ENCODE measurements at places on chromosomes 1 and 21. TPM values are rescaled to one million over a fixed set of nuclear protein-coding genes. Genes with fewer than 3 reads are reported as not detected.

The KRTAP21-1 gene
- total RNA-seq = not detected

The TCP10L gene
- total RNA-seq = 0.32 TPM

The SEMA6C gene
- total RNA-seq = 0.86 TPM

The RNU1-4 gene
- total RNA-seq = under 0.01 TPM

The SLC9C2 gene
- total RNA-seq = not detected

The IGSF3 gene
- total RNA-seq = 3.5 TPM

The FAM131C gene
- not detected for total RNA-seq

The IFNAR2 gene
- total RNA-seq = 3.9 TPM

The S100A8 gene
- not detected for total RNA-seq

The LAMC2 gene
- total RNA-seq = 27.6 TPM

The SH2D1B gene
- not detected for total RNA-seq

The PLA2G2D gene
- not detected for total RNA-seq

The SLX9 gene
- 16.4 TPM for total RNA-seq

The IL19 gene
- 1.7 TPM for total RNA-seq

The ZNF593OS gene
- 0.32 TPM for total RNA-seq

The SH2D2A gene
- total RNA-seq = not detected

The GJC2 gene
- 3.9 TPM for total RNA-seq

The ZNF683 gene
- total RNA-seq = not detected

The RGS21 gene
- not detected for total RNA-seq

The AGBL4 gene
- not detected for total RNA-seq

The NPPA gene
- total RNA-seq = not detected

The LRRC71 gene
- not detected for total RNA-seq

The BARHL2 gene
- total RNA-seq = not detected

The NFASC gene
- 1.9 TPM for total RNA-seq

The TTC24 gene
- total RNA-seq = not detected

The CCDC185 gene
- total RNA-seq = not detected

The ZZZ3 gene
- total RNA-seq = 63.8 TPM

The CFHR3 gene
- total RNA-seq = not detected

The PGLYRP3 gene
- total RNA-seq = not detected

The S100A7A gene
- total RNA-seq = not detected

Data from fibroblast of villous mesenchyme (primary cell).